ENCODE measurements at places on chromosomes 1 and 21.
A peak's percentile ranks its signal among the peaks of the same experiment; 100 is the strongest.

DNA sequence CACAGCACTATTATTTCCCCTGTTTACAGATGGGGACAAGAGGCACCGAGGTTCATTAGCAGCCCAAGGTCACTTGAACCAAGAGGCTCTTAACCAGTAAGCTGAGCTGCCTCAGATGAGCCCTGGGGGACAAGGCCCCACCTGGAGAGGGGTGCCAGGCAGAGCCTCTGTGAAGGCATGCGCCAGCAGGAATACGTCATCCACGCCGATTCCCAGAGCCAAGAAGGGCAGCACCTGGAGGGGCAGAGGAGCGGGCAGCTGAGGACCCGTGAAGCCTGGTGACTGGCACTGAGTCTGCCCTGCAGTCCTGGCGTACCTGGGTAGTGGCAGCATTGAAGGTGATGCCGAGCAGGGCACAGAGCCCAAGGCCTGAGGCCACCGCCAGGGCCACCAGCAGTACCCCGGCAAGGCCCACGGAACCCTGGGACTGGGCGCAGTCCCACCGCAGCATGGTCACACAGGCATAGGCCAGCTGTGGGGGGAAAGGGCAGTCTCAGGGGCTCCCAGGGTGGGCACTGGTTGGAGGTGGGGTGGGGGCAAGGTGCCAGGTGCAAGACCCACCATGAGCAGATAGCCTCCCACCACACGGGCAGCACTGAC, 14.1 kb downstream of the PTCH2 start:
- DNase-seq, result no peak

- DNase-seq, result no peak
These were observed 102.6 kb downstream of the CYYR1 start for GRCh38 chr21:26470351-26471098.

- no peak for DNase-seq
These were observed 32.4 kb downstream of the TBCE start for GRCh38 chr1:235399661-235400060.

GRCh38 chr21:38234395-38235142, 22.2 kb upstream of the KCNJ15 start:
- DNase-seq, result no peak

DNA sequence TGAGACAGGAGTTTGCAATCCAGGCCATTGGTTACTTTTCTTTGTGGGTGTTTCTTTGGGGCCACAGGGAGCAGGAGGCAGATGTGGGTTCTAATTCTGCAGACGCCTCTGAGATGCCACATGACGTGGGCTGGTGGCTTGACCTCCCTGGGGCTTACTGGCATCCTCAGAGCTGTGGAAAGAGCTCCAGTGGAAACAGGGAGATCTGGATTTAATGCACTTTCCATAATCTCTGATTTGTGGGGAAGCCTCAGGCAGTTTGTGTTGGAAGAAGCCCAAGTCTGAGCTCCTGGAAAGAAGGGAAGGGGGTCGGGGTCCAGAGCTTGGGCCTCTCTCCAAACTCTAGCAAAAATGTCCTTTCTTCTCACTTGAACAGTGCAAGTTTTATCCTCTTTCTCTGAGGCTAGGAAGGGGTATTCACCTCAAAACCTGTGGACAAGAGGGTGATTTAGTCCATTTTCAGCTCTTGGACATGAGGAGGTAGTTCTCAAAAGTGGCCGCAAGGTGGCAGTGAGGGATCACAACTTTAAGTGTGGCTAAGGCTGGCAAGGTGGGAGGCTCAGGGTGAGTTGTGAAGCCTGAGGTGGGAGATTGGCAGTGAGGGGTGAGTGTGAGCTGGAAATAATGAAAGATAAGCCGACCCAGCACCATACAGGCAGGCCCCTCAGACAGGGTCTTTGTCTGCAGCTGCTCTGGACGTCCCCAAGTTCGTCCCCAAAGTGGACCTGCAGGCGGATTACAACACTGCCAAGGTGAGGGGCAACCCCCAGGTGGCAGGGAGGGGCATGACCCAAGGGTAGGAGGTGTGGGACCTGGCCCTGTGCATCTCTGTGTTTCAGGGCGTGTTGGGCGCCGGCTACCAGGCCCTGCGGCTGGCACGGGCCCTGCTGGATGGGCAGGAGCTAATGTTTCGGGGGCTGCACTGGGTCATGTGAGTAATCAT, 9.2 kb downstream of the IKBKE start:
- DNase-seq, result peak; percentile 81

DNA sequence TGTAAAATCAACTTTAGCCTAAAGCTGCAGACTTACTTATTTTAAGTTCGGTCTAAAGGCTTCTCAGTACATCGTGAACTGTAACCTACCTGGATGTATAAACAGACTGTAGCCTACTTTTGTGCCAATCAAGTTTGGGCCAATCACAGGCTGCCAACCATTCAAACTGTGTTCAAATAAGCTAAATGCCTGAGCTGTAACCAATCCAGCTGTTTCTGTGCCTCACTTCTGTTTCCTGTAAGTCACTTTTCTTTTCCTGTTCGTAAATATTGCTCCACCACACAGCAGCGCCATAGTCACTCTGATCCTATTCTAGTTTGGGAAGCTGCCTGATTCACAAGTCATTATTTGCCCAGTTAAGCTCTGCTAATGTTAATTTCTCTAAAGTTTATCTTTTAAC, 37.5 kb upstream of the SLAMF9 start:
- peak; percentile 8 for DNase-seq

GRCh38 chr1:200437088-200437487, 27.3 kb upstream of the ZNF281 start:
- DNase-seq, result no peak

DNA sequence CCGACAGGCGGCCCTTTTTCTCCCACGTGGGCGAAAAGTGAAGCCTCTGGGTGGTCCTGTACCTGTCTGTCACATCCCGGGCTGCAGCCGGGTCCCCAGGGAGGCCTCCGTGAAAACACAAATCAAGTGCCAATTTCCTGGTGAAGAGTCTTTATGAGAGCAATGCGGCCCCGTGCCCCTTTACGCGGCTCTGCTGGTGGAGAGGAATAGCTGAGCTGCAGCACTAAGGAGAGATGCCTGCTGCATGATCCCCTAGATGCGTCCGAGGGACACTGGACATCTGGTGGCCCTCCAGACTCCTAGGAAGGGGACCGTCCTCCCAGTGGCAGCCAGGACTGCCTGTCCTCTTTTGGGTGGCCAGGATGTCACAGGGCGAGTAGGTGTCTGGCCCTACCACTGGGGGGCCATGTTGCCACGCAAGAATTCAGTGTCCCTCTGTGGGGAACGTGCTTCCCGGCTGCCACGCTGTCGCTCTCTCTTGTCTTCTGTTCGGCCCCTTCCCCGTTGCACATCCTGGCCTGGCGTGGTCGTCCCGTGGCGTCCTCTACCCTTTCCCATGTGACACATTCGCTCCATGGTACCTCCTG, 38.7 kb downstream of the COL18A1 start:
- DNase-seq, result no peak

DNA sequence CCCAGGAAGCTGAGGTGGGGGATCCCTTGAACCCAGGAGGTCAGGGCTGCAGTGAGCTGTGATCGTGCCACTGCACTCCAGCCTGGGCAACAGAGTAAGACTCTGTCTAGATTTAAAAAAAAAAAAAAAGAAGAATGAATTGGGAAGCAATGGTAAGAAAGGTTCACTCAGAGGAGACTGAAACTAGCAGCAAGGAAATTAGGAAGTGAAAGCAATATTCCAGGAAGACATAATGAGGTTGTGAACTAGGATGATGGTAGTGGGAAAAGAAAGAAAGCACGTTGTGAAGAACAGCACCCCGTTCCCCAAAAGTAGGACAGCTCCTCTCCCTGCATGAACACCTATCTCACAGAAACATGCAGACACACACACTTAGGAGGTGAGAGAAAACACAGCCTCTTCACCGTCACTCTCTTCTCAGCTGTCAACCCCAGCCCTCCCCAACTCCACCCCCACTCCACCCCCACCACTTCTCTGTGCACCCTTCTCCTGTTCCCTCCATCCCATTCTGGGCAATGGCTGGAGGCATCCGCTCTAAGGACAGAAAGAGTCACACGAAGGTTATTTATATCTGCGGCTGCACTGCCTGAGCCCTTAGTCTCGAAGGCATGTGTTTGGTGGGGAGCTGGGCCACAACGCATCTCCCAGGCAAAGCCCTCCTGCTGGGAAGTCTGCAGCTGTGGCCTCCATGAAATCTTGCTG, 101.8 kb upstream of the LPGAT1 start:
- DNase-seq, result no peak

- DNase-seq, result no peak
These were observed 63.5 kb downstream of the DISC1 start for GRCh38 chr1:231690059-231690458.

- DNase-seq, result peak; percentile 7
These were observed 35.0 kb downstream of the HSD3B2 start for GRCh38 chr1:119449971-119450370.

DNA sequence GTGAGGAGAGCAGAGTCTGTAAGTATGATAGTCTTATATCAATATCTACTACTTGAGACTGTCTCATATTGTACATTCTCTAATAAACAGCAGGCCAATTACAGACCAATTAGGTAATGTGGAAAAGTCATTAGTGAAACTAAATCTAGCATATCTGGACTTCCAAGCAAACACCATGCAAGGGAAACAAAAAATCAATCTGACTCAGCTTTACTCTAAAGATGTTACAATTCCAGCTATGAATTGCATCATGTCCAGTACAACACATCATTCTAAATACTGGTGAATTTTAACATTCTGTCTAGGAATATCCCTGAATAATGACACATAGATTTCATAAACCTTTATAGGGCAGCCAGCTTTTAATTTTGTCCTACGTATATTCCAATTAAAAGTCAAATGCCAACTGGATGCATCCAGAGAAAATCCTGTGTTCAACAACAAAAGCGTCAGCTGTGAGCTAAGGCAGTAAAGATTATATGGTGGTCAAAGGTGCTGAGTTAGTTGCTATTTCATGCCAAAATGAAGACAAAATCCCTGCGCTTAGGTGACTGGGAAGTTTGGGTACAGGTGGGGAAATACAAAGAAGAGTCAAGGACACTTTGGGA, 159.3 kb downstream of the TTLL7 start:
- DNase-seq, result no peak

GRCh38 chr1:45647248-45648021, 23.6 kb upstream of the CCDC17 start:
- no peak for DNase-seq

DNA sequence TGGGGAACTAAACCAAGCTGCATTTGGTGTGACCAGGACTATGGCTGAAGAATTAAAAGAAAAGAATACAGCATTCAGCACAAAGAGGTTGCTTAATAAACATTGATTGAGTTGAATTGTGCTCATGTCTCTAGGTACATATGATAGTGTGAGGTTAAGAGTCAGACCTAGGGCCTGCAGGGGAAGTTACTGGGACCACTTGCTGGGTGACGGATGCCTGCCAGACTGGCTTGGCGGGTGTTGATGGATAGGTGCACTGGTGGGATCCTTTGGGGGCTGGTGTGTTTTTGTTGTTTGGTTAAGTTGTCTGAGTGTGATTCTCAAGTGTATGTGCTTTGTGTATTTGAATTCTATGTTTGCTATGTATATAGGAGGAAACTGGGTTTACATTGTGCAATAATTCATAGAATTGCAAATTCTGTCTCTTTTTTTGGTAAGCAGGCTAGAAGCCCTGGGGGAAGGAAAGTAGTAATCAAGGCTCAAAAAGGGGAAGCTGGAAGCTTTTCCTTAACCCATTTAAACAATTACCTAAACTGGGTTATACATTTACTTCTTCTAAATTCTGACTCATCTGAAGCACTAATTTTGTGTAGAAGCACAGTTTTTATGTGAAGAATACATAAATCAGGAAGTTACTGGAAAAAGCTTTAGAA, 1.8 kb downstream of the CD101 start:
- no peak for DNase-seq

GRCh38 chr1:69985901-69986439, 219.4 kb downstream of the LRRC40 start:
- no peak for DNase-seq

DNA sequence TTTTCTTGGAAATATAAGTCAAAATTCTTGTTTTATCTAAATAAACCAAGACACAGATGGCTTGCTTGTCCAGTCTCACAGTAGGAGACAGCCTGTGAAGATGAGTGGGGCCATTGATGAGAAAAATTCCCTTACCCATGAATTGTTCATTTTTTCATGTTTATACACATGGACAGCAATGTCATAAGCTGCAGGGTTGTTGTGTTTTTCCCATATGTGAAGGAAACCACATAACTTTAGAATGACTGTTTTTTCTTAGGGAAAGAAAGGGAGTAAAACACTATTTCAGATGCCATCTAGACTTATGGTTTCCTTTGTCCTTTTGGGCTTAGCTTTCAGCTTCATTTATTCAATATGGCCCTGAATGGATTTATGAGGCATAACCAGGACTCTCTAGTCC, 622.5 kb upstream of the NR5A2 start:
- no peak for DNase-seq

DNA sequence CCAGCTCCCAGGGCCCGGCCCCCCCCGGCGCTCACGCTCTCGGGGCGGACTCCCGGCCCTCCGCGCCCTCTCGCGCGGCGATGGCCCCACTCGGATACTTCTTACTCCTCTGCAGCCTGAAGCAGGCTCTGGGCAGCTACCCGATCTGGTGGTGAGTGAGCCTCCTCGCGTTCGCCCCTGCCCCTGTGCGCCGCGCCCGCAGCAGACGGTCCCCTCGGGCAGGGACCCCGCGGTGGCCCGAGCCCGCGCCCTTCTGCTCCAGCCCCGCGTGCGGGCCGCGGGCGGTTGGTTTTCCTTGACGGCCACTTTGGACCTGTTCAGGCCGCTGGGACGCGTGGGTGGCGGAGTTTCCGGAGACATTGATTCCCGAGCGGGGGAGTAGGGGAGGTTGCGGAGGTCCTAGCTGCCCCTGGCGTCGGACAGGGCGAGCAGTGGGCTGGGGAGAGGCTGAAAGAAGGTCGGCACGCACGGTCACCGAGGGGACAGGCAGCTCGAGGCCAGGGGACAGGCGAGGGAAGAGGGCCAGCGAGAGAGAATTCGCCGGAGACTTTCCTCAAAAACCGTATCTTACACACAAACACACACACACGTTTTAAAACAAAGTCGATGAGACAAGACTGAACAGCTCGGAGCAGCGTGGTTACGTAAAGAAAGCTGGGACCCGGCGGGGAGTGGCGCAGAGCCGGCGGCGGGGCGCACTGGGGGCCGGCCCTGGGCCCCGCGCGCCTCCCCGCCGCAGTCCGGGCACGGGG, 427 bp downstream of the WNT3A start:
- no peak for DNase-seq

DNA sequence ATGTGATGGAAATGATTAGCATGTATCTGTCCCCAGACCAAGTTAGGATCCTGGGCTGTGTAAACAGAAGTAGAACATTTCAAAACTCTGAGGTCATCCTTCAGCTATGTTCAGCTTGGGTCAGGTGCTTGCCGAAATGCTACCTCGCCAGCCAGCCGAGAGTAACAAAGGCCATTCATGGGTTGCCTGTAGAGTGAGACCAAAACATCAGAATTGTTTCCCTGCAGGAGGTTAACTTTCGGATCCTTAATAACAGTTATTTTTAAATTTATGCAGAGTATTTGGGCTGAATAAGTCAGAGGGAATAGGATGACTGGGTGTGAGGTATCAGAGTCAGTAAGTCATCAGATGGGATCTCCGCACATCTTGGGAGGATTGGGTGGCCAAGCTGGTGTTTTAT, 35.6 kb downstream of the SMYD2 start:
- DNase-seq, result no peak

- DNase-seq, result no peak
These were observed 110.4 kb upstream of the C21orf91 start for GRCh38 chr21:17929510-17929909.

Data from stimulated activated CD4-positive, alpha-beta T cell treated with anti-CD3 and anti-CD28 coated beads, Interleukin-15, amount 100 ng/mL, for 24 hours (primary cell).